ENCODE measurements at places on chromosomes 11 and 22. TPM values are rescaled to one million over a fixed set of nuclear protein-coding genes. Genes with fewer than 3 reads are reported as not detected.

DNA sequence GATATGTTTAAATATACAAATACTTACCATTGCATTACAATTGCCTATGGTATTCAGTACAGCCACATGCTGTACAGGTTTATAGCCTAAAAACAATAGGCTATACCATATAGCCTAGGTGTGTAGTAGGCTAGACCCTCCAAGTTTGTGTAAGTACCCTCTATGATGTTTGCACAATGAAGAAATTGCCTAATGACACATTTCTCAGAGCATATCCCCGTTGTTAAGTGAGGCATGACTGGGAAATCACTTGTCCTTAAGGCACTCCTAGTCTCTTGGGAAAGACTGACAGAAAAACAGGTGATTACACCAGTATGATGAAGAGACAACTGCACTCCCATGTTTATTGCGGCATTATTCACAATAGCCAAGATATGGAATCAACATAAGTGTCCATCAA is 187.2 kb downstream of the SPON1 start:
- no peaks in the 10 kb centered on the region for H3K36me3 ChIP-seq
- DNase-seq = no peak
- H3K27me3 ChIP-seq = no peaks in the 10 kb centered on the region
- H3K4me1 ChIP-seq = no peaks in the 10 kb centered on the region
- H3K4me3 ChIP-seq = no peak overlapping the region

DNA sequence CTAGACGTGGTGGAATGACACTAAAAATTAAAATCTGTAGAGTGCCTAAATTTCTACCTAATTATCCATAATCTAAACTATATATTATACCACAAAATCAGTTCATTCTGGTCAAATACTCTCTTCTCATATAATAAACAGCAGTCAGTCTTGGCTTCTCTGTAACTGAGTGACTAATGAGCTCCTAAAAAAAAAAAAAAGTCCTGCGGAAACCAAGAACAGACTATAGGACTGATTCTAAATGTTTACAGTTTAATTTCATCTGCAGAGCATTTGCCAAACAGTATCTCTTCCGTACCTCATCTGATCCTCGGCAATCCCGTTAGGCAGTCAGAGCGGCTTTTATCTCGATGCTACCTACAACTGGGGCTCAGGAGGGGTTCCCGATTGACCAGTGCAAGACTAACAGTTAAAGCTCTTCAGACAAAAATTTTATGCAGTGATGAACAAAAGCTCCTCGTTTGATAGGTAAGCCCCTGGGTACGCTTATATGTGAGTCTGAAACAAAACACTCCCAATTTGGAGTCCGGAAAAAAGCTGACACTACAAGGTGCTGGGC is 686 bp downstream of the KIF18A start:
- peak overlapping the region; percentile 83 for H3K27ac ChIP-seq
- H3K36me3 ChIP-seq = no peaks in the 10 kb centered on the region
- DNase-seq = no peak
- H3K4me3 ChIP-seq = peak overlapping the region; percentile 30
- H3K27me3 ChIP-seq = no peaks in the 10 kb centered on the region
- no peaks in the 10 kb centered on the region for H3K4me1 ChIP-seq

- H3K36me3 ChIP-seq = no peaks in the 10 kb centered on the region
- H3K4me3 ChIP-seq = no peak overlapping the region
- no peak overlapping the region for H3K27ac ChIP-seq
- no peak for DNase-seq
- no peaks in the 10 kb centered on the region for H3K4me1 ChIP-seq
Measured at GRCh38 chr11:117932426-117932825, 3.2 kb upstream of the TMPRSS13 start.

DNA sequence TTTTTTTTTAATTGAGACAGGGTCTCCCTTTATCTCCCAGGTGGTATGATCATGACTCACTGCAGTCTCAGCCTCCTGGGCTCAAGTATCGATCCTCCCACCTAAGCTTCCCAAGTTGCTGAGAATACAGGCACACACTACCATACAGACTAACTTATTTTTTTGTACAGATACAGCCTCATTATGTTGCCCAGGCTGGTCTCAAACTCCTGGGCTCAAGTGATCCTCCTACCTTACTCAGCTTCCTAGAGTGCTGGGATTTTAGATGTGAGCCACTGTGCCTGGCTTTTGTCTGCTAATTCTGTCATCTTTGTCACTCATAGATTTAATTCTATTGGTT is 43.5 kb downstream of the CBL start:
- no peaks in the 10 kb centered on the region for H3K36me3 ChIP-seq
- H3K4me3 ChIP-seq = no peak overlapping the region
- no peak overlapping the region for H3K27ac ChIP-seq
- H3K4me1 ChIP-seq = no peaks in the 10 kb centered on the region

DNA sequence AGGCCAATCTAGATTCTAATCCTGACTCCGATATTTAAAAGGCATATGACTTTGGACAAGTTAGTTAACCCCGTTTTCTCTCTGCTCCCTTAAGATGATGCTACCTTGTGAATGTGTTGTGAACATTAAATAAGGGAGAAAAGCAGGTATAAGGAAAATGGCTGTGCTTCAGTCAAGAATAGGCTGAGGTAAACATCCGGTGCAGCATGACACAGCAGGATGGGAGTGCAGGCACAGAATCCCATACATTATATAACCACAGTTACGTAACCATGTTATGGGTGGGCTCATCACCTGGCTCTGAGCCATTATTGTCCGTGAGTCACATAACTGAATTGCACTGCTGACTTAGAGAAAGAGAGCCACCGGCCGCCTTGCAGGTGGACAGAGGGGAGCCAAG is 382.2 kb upstream of the ANO5 start:
- no peak for DNase-seq
- no peak overlapping the region for H3K4me3 ChIP-seq
- H3K27me3 ChIP-seq = no peaks in the 10 kb centered on the region

DNA sequence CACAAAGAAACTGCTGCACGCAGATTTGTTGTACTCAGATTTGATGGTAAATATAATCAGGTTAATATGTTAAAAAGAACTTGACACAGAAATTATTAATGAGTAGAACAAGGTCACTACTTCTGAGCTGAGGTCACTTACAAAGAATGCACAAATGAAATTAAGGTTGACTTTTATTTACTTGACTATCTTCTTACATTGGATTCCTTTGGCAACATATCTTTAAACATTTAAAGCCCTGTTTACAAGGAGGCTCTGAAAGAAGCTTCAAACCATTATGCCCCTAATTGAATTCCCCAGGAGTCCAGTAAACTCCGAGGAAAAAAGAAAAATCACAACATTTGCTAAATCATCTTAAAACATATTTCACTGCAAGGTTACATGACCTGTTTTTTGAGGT is 245.5 kb downstream of the SOX6 start:
- no peaks in the 10 kb centered on the region for H3K27me3 ChIP-seq
- no peak for DNase-seq
- no peak overlapping the region for H3K4me3 ChIP-seq
- H3K36me3 ChIP-seq = no peaks in the 10 kb centered on the region

GRCh38 chr11:25777343-25777742 is 554.6 kb upstream of the ANO3 start:
- H3K27me3 ChIP-seq = no peaks in the 10 kb centered on the region
- H3K4me3 ChIP-seq = no peak overlapping the region
- no peak for DNase-seq

GRCh38 chr11:91857179-91857578 is 367.4 kb upstream of the FAT3 start:
- H3K36me3 ChIP-seq = no peaks in the 10 kb centered on the region
- H3K27me3 ChIP-seq = no peaks in the 10 kb centered on the region
- H3K27ac ChIP-seq = no peak overlapping the region
- no peaks in the 10 kb centered on the region for H3K4me1 ChIP-seq

GRCh38 chr22:48957311-48957986 is 870.2 kb downstream of the BRD1 start:
- no peak overlapping the region for H3K4me3 ChIP-seq
- H3K36me3 ChIP-seq = no peaks in the 10 kb centered on the region
- no peaks in the 10 kb centered on the region for H3K27me3 ChIP-seq
- no peaks in the 10 kb centered on the region for H3K4me1 ChIP-seq
- no peak for DNase-seq

- no peaks in the 10 kb centered on the region for H3K4me1 ChIP-seq
- no peaks in the 10 kb centered on the region for H3K27me3 ChIP-seq
- no peak overlapping the region for H3K4me3 ChIP-seq
- no peaks in the 10 kb centered on the region for H3K36me3 ChIP-seq
- no peak for DNase-seq
- no peak overlapping the region for H3K27ac ChIP-seq
Measured at GRCh38 chr11:31956310-31956709, 134.6 kb upstream of the RCN1 start.

The CSRP3 gene
- 1.1 TPM for polyA plus RNA-seq

The SCUBE1 gene
- 0.45 TPM for polyA plus RNA-seq

The BRSK2 gene
- polyA plus RNA-seq = 7.9 TPM
